Right renal cortex interstitium (tissue), 3 donors: ENCODE measurements at places on chromosomes 1 and 21. TPM values are rescaled to one million over a fixed set of nuclear protein-coding genes. Genes with fewer than 3 reads are reported as not detected.
A peak's percentile ranks its signal among the peaks of the same experiment; 100 is the strongest.

- DNase-seq = no peak
These were observed 3.3 kb downstream of the NCSTN start for GRCh38 chr1:160346463-160346862.

DNA sequence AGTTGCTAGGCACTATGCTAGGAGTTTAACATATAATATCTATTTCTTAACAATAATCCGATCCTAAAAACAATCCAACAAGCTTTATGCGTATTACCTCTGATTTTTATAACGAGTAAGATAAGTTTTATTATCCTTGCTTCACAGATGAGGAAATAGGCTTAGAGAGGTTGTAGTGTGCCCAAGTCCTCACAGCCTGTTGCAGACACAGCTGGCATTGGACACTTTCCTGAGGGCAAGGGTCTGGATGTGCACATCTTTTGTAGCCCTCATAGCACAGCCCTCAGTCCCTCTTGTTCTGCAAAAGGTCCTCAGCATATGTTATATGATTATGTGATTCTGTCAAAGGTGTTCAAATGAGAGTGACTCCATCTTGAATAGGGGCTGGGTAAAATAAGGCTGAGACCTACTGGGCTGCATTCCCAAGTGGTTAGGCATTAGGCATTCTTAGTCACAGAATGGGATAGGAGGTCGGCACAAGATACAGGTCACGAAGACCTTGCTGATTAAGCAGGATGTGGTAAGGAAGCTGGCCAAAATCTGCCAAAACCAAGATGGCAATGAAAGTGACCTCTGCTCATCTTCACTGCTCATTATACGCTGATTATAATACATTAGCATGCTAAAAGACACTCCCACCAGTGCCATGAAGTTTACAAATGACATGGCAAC is 75.7 kb upstream of the F3 start:
- no peak for DNase-seq

The NPR1 gene
- 77.4 TPM for polyA plus RNA-seq

The SMIM1 gene
- 11.5 TPM for polyA plus RNA-seq

- no peak for DNase-seq
These were observed 583 bp upstream of the RNF223 start for GRCh38 chr1:1074631-1075147.

The FYB2 gene
- polyA plus RNA-seq = 1.2 TPM

DNA sequence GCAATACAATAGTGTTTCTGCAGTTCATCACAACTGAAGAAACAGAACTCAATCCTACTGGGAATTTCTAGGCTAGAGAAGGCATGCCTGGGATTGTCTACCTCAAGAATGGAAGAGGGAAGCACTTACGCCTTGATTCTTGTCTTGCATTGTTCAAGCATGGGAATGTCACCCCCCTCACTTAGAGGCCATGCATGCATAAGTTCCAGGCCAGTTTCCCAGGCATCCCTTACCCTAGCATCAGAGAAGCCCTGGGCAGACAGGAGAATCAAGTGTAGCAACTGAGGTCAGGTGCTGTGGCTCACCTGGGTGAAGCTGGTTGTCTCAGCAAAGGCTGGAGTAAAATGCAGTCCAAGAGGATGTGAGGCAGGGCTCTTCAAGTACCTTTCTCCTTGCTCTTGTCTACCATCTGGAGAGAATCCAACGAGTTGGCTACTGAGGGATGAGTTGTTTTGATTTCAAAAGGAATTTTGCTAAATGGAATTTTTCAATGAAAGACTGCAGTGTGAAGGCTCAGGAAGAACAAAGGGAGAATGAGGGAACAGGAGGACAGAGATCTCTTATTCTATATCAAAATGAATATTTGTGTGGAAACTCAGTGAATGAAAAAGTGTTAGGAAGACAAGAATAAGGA is 174.3 kb downstream of the NEK7 start:
- no peak for DNase-seq

GRCh38 chr1:155893389-155894142 is 17.6 kb downstream of the RIT1 start:
- no peak for DNase-seq

The SPATA6 gene
- polyA plus RNA-seq = 15.9 TPM

DNA sequence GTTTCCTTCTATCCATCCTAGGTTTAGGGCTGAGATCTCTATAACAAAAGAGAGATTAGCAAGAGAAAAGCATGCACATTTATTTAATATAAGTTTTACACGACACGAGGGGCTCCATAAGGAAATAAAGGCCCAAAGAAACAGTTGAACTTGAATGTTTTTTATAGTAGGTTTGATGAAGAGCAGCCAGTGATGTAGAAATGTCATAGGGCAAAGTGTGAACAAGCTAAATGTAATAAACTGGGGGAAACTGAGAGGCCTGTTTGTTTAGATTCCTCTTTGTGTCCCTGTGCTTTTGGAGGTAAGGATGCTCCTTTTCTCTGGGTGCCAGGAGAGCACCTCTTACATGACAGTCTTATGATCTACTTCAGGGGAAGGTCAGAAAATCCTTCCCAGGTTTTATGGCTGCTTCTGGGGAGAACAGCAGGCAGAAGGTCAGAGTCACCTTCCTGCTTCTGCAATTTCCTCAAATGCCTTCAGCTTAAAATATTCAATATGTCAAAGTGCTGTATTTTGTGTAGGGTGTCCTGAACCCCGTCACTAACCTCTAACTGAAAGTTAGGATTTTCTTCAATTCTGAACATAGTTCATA is 9.5 kb upstream of the HORMAD1 start:
- no peak for DNase-seq

GRCh38 chr1:235852887-235853286 is 13.8 kb downstream of the LYST start:
- DNase-seq = no peak

- DNase-seq = no peak
These were observed 781.1 kb upstream of the ADGRL4 start for GRCh38 chr1:79787631-79788030.

- no peak for DNase-seq
These were observed 30.4 kb downstream of the S100A10 start for GRCh38 chr1:151963288-151963687.

The SIK1 gene
- polyA plus RNA-seq = 4.0 TPM

The F13B gene
- not detected for polyA plus RNA-seq

The ANGPTL1 gene
- 4.7 TPM for polyA plus RNA-seq

- peak; percentile 45 for DNase-seq
These were observed 59.0 kb downstream of the RUSC1 start for GRCh38 chr1:155379631-155380090.

GRCh38 chr1:169925505-169926482 is 32.1 kb upstream of the SCYL3 start:
- DNase-seq = no peak

The POLR3GL gene
- 39.5 TPM for polyA plus RNA-seq

The DRAXIN gene
- polyA plus RNA-seq = 0.89 TPM

GRCh38 chr1:172467446-172467845 is 23.6 kb upstream of the PIGC start:
- no peak for DNase-seq

GRCh38 chr1:62356257-62356835 is 37.1 kb upstream of the KANK4 start:
- DNase-seq = no peak

- no peak for DNase-seq
These were observed 24.2 kb downstream of the PTP4A2 start for GRCh38 chr1:31913968-31914367.

DNA sequence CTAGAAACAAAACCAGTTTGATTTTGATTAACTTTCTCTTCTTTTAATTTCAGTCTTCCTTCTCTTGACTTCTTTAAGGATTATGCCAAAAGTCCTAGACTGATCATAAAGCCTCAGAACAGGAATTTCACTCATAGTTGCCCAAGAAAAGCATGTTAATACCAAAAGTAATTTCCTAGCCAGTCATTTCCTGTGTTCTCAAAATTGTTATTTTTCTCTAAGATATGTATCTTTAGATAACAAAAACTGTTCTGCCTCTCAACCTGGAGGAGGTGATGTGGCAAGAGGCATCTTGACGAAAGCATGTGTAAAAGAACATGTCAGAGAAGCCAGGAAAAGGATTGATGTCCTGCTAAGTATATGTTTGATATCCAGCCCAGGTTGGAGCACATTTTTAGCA is 78.0 kb upstream of the IPO9 start:
- DNase-seq = no peak

GRCh38 chr1:109669246-109669948 is 1.5 kb downstream of the GSTM2 start:
- DNase-seq = no peak

The CD2 gene
- polyA plus RNA-seq = 1.1 TPM

The SGIP1 gene
- 13.1 TPM for polyA plus RNA-seq

DNA sequence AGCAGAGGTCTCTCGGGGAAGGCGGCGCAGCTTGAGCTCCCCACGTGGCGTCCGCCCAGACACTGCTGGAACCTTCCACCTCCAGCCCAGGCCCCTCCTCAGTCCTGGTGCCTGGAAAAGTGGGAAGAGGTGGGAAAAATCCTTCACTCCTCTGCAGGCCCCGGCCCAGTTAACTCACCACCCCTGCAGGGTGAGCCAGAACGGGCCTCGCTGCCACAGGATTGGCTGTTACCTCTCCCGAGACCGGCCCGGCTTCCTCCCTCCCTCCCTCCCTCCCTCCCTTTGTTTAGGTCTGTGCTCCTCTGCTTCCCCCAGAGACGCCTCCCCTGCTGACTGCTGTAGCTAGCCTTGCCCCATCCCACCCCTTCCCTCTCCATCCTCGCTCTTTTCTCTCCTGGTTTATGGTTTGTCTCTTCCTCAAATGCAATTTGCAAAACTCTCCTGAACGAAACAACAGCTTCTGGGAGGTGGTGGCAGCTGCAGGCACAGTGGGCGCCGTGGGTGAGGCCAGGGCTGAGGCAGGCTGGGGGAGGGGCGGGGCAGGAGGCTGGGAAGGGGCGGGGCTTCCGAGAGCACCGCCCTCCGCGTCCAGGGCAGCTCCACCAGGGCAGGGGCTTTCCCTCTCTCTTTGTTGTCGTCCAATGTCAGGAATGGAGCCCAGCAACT is 6.5 kb downstream of the CAPN9 start:
- DNase-seq = no peak

The EPHB2 gene
- 9.3 TPM for polyA plus RNA-seq

The ITLN2 gene
- polyA plus RNA-seq = not detected

The CSMD2 gene
- polyA plus RNA-seq = 0.78 TPM

GRCh38 chr1:228955691-228956090 is 220.4 kb downstream of the RHOU start:
- DNase-seq = no peak

GRCh38 chr21:43020177-43020576 is 45.8 kb downstream of the PKNOX1 start:
- no peak for DNase-seq

DNA sequence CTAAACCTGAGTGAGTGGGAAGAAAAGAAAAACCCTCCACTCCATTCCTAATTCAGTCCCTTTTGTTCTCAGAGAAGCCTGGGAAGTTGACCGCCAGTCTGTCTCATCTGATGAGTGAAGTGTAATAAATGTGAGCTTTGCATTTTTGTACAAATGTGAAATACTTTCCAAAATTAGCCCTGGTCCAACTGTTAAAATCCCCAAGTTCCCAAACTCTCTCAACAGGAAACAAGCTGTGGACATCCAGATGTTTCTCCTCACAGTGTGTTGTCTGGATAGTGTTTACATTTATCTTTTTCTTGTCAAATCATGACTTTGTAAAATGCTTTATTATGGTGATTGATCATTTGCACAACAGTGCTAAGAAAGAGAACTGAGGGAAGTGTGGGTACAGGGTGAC is 145.1 kb downstream of the TM2D1 start:
- no peak for DNase-seq

The S100A7A gene
- not detected for polyA plus RNA-seq

The RYR2 gene
- polyA plus RNA-seq = 2.3 TPM

The CD1D gene
- polyA plus RNA-seq = 6.5 TPM

DNA sequence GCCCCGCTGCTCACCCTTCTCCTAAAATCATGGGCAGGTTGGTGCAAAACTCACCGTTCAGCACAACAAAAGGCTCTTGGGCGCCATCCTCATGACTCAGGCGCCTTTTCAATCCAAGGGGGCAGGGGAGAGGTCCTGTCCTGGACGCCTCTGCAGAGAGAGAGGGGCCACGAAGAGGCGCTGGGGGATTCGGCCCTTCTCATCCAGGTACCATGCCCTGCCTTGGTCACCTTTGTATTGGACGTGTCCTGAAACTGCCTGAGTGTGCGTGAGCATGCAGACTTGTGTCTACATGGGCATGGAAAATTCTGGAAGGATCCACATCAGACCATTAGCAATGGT is 53.5 kb downstream of the SLC37A1 start:
- no peak for DNase-seq

DNA sequence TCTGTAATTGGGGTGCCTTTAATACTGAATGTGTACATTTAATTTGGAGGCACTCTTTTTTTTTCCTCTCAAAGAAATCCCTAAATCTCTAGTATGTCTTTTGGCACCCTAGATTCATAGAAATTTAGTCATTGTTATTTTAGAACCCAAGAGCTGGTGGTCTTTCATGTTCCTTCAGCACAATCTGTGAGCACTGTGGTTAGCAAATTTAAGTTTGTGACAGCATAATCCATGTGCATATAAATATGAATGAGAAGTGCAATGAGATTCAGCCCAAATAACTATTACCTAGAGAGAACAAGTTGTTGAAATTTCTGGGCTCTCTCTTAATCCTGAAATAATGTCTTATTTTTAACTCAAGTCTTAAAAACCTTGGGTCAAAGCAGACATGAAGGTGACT is 4.5 kb downstream of the PPP1R8 start:
- no peak for DNase-seq

The HTR6 gene
- polyA plus RNA-seq = 1.4 TPM

- DNase-seq = no peak
These were observed 63.9 kb downstream of the TRIM11 start for GRCh38 chr1:228342627-228343190.

DNA sequence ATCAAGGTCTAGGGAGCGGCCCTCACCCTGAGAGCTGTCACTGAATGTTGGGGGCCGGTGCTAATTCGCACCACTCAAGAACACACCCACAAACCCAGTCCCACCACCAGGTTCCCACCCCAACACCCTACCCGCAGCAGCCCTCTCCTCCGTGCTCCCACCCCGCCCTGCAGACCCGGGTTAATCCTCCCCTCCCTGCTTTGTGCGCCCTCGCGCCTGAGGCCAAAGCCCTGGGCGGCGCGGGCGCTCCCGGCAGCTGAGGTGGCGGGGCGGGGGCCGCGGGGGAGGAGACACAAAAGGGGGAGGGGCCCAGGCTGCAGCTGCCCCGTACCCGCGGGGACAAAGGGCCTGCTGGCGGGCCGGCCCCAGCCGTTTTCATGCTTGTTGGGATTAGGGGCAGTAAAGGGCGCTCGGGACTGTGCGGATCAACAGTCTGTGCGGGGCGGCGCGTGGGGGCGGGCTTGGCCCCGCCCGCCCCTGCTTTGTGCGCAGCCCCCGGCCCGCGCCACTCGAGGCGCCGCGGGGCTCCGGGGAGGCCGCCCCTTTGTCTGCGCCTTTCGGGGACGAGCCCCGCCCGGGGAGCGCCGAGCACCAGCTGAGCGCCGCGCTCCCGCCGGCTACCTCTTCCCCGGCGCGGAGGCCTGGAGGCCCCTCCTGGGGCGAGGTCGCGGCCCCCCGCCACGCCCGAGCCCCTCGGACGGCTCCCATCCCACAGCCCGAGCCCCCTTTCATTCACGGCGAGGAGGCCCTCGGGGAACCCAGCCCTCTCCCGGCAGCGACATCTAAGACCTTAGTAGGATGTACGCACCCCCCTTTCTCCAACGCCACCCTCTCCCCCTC is 10.9 kb downstream of the C1orf216 start:
- DNase-seq = no peak

- DNase-seq = no peak
These were observed 104.4 kb downstream of the PTPN14 start for GRCh38 chr1:214446772-214447556.
